ENCODE measurements at places on chromosomes 1 and 21.

DNA sequence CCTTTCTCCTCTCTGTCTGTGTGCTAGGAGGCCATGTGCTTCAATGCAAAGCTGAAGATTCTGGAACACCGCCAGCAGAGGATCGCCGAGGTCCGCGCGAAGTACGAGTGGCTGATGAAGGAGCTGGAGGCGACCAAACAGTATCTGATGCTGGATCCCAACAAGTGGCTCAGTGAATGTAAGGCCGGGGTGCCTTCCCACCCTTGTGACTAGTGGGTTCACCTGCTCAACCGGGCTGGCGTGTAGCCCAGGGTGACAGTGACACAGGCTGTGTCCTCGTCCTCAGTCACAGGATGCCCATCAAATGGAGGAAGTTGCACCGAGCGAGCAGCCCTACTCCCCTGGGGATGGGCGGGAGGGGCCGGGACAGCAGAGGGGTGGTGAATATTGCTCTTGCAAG lies 544.1 kb downstream of the KIF26B start:
- no peak for DNase-seq

DNA sequence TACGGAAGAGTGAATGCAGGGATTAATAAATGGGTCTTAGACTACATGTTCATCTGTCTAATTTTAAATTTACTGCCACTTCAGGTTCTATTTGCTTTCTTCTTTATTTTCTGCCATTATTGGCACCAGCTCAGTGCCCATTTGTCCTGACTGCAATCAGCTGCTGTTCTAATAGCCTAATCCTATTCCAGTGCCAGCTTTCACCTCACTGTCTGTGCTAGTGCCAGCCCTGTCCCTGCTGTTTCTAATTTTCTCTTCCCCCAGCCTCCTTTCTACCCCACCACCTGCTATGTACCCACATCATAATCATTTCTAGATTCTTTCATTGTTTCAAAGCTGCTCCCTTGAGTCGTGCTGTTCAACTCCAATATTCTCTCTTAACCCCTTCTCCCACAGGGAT lies 86.4 kb downstream of the KCNK1 start:
- no peak for DNase-seq

DNA sequence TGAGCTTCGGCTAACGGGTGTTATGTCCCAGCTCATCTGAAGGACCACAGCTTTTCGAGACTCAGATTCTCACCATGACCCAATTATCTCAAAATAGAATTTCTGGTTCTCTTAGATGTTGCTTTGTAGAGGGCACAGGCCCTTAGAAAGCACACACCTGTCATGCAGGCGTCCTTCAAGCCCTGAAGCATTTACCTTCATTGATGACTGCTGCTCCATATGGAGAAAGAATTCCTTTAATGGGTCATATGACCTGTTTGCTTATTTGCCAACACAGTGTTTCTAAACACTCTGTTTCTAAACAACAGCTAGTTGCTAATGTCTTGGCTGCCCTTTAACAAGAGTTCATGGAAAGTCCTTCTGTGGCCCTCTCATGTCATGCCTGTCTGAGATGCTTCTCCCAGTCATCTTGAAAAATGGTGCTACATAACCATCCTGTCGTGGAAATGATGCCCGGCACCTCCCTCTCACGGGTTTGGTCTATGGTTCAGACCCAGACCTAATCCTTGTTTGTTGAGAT lies 495.7 kb downstream of the KIF26B start:
- DNase-seq, result no peak

GRCh38 chr1:200366577-200367253 lies 43.1 kb downstream of the ZNF281 start:
- no peak for DNase-seq

- no peak for DNase-seq
Observed at GRCh38 chr1:85576642-85577418, 3.7 kb upstream of the CCN1 start.

GRCh38 chr1:56081173-56081572 lies 498.2 kb downstream of the PLPP3 start:
- DNase-seq, result no peak

DNA sequence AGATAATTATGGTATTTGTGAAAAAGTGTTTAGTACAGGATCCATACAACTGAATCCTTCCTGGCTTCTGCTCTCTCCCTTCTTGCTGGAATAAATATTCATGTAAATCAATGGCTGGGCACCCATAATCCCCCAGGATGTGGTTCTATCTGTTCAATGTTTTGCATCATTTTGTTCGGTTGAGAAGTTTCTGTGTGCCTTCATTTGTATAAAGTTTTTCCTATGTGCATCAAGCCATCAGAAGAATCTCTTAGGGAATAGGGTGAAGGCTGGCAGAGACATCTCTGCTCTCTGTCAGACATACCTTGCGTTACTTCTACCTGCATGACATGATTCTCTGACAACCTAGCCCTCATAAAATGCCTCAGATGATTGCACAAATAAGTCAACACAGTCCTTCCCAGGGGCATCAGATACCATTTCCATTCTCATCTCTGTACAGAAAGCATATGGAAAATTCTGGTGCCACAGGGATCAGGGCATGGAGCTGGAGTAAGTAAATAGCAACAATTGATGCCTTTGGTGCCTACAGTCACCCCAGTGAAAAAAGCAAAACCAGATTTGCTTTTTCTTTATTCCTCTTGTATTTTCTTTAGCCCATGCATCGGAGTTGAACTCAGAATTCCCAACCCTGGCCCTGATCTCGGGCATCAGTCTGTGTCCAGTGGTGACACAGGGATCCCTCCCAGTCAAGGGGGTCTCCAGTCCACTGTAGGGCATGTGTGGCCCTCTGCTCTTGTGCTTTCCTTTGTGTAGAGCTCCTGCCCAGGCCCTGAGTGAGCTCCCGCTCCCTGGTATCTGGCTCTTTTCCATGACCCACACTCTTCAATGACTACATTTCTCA lies 39.7 kb upstream of the ATP1A1 start:
- DNase-seq, result no peak

- DNase-seq, result no peak
Observed at GRCh38 chr1:170592591-170593111, 60.7 kb downstream of the GORAB start.

GRCh38 chr1:93749894-93750301 lies 68.3 kb upstream of the BCAR3 start:
- DNase-seq, result no peak

DNA sequence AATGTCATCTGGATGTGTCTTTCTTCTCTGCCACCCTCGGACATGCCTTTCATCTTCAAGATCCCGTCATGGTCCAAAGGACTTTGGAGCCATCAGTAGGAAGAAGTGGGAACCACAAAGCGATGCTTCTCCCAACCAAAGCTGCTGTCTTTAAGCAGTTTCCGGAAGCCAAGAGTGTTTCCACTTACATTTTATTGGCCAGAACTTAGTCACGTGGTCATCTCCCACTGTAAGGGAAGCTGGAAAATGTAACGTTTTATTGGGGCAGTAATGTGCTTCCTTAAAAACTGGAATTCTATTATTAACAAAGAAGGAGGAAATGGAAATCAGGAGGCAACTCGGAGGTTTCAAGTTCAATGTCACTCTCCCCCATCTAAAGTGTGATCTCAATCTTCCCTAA lies 170.8 kb downstream of the ATG4C start:
- no peak for DNase-seq

GRCh38 chr1:222275001-222275728 lies 272.7 kb downstream of the HHIPL2 start:
- no peak for DNase-seq

- DNase-seq, result no peak
Observed at GRCh38 chr1:205770618-205771017, 4.7 kb downstream of the RAB29 start.

DNA sequence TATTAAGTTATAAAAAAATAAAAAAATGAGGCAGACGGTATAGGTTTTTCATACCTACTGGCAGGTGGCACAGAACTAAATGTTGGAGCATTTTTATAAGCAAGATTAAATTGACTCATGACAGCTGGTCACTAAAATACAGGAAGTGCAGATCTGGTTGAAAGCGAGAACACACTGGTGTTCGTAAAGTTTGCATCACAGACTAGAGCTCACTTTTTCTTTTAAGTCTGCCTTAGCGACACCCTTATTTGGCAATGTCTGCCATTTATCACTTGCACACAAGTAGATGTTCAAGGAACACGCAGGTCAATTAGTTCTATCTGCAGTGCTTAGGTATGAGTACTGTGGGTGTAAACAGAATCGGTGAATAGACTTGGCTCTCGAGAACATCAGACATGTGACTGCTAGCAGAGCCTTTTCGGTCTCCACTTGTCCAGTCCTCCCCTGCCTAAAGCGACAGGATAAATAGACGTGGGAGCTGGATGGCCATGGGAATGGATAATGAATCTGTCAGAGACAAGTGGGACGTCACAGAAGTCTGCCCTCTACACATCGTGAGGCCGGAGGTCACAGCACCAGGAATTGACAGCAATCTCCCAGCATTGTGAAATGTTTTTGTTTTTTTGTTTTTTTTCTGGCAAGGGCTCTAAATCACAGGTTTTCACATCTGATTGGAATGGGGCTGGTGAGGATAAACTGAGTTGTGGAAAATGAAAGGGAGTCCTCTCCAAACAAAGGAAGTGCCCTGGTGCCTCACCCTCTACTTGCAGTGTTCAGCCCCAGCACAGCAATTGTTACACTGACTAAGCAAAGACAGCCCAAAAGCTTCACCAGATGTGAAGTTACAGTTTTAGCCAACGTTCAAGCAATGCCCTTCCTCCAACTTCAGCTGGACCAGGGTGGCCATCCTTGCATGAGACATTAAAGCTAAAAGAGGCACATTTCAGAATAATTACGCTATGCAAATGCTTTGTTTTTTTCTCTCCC lies 248.9 kb downstream of the NTNG1 start:
- no peak for DNase-seq

GRCh38 chr1:11874624-11875023 lies 15.9 kb upstream of the NPPB start:
- DNase-seq, result no peak

GRCh38 chr1:25549273-25550154 lies 6.1 kb downstream of the LDLRAP1 start:
- DNase-seq, result peak; percentile 70

- DNase-seq, result no peak
Observed at GRCh38 chr1:39431927-39432326, 59.5 kb upstream of the BMP8A start.

GRCh38 chr1:100076319-100076718 lies 56.4 kb downstream of the SASS6 start:
- DNase-seq, result no peak

DNA sequence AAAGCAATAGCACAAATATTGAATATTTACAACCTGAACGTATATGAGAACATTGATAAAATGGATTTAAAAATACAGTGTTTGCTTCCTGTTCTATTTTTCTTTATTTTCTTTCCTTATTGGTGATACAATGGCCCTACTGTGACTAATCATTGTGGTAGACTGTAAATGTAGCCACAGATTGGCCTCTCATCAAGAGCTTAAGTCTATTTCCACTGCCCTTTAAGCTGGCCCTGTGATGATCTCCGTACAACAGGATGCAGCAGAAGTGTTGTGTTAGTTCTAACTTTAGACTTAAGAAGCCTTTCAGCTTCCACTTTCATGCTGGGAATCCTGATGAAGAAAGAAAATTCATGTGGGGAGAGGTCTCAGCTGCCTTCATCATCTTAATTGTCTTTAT lies 285.6 kb upstream of the B3GALT2 start:
- DNase-seq, result no peak

DNA sequence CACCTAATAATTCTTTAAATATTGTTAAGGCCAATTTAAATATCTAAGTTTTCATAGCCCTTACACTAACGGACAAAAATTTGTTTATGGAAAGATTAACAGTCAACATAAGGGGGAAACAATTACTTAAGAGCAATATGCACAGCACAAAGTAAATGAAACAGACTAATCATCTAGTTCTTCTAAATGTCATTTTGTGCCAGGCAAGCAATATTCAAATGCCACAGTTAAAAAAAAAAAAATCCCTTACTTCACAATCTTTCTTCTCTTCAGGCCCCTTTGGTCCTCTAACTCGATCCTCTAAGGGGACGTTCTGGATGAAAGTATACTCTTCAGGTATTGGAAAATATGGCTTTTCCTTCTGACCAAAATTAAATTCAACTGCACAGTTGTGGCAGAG lies 6.6 kb downstream of the HNRNPU start:
- no peak for DNase-seq

DNA sequence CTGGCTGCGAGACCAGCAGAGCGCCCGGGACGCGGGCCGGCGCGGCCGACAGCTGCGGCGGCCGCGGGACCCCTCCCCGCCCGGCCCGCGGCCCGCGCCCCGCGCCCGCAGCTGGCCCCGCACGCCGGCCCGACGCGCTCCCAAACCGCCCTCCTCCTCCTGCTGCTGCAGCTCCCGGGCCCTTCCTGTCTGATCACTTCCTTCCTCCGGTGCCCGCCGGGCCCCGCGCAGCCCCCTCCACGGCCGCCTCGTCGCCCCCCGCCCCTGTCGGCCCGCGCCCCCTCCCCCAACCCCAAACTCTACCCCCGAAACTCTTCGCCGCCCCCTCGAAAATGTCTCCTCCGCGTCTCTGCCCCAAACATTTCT lies 594 bp downstream of the LUZP1 start:
- DNase-seq, result peak; percentile 7

GRCh38 chr1:8423692-8424538 lies 106.0 kb downstream of the SLC45A1 start:
- peak; percentile 22 for DNase-seq

DNA sequence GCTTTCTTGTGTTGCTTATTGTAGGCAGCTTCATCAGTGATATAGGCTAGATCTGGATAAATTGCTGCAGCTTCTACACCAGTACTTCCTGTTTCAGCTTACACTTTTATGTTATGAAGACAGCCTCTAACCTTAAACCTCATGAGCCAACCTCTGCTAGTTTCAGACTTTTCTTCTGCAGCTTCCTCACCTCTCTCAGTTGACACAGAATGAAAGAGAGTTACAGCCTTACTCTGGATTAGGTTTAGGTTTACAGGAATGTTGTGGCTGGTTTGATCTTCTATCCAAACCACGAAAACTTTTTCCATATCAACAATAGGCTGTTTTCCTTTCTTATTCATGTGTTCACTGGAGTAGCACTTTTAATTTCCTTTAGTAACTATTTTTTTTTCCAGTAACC lies 76.9 kb upstream of the RNPC3 start:
- no peak for DNase-seq

GRCh38 chr1:109201123-109201703 lies 12.5 kb upstream of the SARS1 start:
- peak; percentile 50 for DNase-seq

DNA sequence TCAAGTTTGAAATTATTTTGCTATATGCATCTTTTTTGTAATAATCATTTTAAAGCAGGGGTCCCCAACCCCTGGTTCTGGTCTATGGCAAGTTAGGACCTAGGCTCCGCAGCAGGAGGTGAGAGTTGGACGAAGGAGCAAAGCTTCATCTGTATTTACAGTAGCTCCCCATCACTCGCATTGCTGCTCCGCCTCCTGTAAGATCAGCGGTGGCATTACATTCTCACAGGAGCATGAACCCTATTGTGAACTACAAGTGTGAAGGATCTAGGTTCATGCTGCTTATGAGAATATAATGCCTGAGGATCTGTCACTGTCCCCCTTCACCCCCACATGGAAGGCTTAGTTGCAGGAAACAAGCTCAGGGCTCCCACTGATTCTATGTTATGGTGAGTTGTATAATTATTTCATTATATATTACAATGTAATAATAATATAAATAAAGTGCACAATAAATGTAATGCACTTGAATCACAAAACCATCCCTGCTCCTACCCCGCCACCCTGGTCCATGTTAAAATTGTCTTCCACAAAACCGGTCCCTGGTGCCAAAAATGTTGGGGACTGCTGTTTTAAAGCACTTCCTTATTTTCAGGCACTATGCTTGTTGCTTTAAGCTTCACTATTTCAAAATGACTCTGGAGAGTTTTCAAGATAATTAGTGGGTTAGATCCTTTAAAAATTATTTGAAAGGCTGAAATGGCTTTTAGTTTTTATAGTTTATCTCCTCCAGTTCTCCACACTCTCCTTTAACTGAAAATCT lies 74.8 kb downstream of the PLA2G4A start:
- no peak for DNase-seq

GRCh38 chr1:72283022-72283306 lies 625 bp upstream of the NEGR1 start:
- no peak for DNase-seq

All from activated CD4-positive, alpha-beta T cell treated with anti-CD3 and anti-CD28 coated beads, Interleukin-2, amount 50 U/mL, for 4 hours (primary cell).